ENCODE measurements at places on chromosomes 3 and 15.

GRCh38 chr3:137471130-137471529 is 293.0 kb upstream of the SOX14 start:
- no peak overlapping the region for H3K4me3 ChIP-seq
- no peaks in the 10 kb centered on the region for H3K27me3 ChIP-seq
- H3K36me3 ChIP-seq: no peaks in the 10 kb centered on the region
- no peaks in the 10 kb centered on the region for H3K4me1 ChIP-seq
- H3K27ac ChIP-seq: no peak overlapping the region

DNA sequence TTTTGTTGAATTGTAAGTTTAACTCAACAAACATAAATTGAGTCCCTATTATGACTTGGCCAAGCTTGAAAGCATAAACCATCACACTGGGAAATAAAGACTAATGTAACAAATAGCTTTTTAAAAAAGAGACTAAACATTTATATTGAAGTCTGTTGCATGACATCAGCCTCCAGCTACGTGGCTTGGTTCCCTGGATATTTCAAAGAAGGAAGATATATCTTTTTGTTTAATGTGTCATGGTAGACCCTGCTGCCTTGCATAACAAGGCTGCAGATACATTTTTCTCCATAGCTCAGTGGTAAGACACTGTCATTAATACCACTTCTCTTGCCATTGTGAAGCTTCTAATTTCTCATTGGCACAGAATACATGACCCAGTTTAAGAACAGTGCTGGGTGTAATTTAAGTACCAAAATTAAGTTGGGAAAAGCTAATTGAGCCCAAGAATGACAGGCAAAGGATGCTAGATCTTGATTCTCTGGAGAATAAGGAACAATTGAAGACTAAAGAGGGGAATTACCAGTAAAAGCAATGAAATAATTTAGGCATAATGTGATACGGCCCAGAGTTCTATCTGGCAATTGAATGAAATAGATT is 14.0 kb downstream of the RCN2 start:
- no peak for DNase-seq
- peaks cover 23% of the 10 kb centered on the region for H3K36me3 ChIP-seq
- no peak overlapping the region for H3K27ac ChIP-seq
- H3K4me3 ChIP-seq: no peak overlapping the region
- no peaks in the 10 kb centered on the region for H3K4me1 ChIP-seq
- H3K27me3 ChIP-seq: no peaks in the 10 kb centered on the region

- DNase-seq: peak; percentile 78
- H3K27me3 ChIP-seq: no peaks in the 10 kb centered on the region
These were observed 62.0 kb upstream of the ZBTB38 start for GRCh38 chr3:141306276-141306675.

GRCh38 chr15:92889390-92890107 is 10.6 kb upstream of the CHD2 start:
- no peak overlapping the region for H3K4me3 ChIP-seq
- no peaks in the 10 kb centered on the region for H3K27me3 ChIP-seq
- no peak overlapping the region for H3K27ac ChIP-seq
- no peak for DNase-seq
- H3K4me1 ChIP-seq: peaks cover 23% of the 10 kb centered on the region
- peaks cover 78% of the 10 kb centered on the region for H3K36me3 ChIP-seq

- H3K36me3 ChIP-seq: no peaks in the 10 kb centered on the region
- H3K4me3 ChIP-seq: no peak overlapping the region
- DNase-seq: peak; percentile 99
These were observed 46.2 kb downstream of the TPRA1 start for GRCh38 chr3:127544192-127544802.

DNA sequence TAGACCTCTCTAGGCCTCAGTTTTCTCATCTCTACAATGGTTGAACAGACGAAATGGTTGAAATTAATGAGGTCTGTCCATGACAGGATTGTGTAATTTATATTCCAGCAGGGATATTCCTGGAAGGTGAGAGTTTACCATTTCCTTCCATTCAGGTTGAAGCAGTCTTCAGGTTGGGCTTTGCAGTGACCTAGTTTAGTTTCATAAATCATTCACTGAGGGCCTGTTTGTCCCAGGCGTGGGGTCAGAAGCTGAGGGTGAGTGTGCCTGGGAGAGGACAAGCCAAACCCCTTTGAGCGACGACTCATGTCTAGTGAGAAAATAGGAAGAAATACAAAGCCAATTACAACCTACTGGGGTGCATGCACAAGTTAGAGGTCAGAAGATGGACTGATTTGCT is 57.2 kb upstream of the CACNA2D3 start:
- H3K27ac ChIP-seq: no peak overlapping the region
- no peaks in the 10 kb centered on the region for H3K27me3 ChIP-seq
- no peak overlapping the region for H3K4me3 ChIP-seq

- H3K27ac ChIP-seq: no peak overlapping the region
- no peak overlapping the region for H3K4me3 ChIP-seq
- DNase-seq: no peak
- no peaks in the 10 kb centered on the region for H3K36me3 ChIP-seq
- H3K27me3 ChIP-seq: no peaks in the 10 kb centered on the region
These were observed 195.6 kb upstream of the AZI2 start for GRCh38 chr3:28544236-28544635.

DNA sequence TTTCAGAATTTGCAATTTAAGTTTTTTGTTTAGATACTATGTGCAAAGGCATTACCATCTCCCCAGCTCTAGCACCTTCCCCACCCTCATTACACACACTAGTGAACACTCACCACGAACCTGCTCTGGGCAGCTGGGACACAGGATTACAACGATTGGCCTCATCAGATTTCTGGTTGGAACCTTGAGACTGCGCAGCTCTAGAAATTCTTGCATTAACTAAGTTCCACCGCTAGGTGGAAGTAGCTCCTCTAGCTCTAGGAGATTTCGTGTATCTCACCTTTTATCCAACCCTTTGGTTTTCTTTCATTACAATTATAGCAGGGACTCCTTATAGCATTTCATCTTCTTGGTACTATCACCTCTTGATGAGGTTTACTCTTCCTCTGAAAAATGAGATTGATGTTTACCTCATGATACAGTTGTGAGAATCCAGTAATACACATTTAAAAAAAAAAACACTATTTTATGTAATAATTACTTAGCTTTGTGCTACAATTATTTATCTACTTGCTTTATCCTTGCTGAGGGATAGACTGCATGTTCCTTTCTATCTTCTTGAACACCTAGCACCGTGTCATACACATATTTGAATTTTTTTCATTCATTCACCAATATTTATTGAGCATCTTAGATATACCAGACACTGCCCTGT is 28.7 kb upstream of the PLOD2 start:
- DNase-seq: peak; percentile 74
- H3K27ac ChIP-seq: no peak overlapping the region
- no peaks in the 10 kb centered on the region for H3K27me3 ChIP-seq
- H3K4me1 ChIP-seq: peaks cover 2% of the 10 kb centered on the region
- no peaks in the 10 kb centered on the region for H3K36me3 ChIP-seq
- no peak overlapping the region for H3K4me3 ChIP-seq

DNA sequence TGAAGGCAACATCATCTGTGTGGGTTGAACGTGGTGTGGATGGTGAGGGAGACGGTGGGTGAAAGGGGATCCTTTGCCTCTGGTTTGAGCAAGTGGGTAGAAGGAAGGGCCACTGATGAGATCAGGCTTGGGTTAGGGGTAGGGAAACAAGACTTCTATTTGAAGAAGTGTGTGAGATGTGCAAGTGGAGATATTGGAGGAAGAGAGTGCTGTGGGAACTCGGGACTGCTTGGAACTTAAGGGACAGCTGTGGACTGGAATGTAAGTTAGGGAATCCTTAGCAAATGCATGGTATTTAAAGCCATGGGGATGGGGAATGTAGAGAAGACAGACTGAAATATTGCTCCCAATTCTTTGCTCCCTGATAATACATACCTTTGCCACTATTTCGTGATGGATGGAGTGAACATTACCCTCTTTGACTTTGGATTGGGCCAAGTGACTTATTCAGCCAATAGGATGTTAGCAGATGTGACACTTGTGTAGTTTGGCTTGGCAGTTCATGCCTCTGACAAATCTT is 30.2 kb upstream of the AMOTL2 start:
- no peaks in the 10 kb centered on the region for H3K36me3 ChIP-seq
- H3K27me3 ChIP-seq: no peaks in the 10 kb centered on the region
- H3K4me1 ChIP-seq: peaks cover 11% of the 10 kb centered on the region
- H3K4me3 ChIP-seq: no peak overlapping the region

GRCh38 chr3:100269001-100269400 is 8.2 kb downstream of the TBC1D23 start:
- peak overlapping the region; percentile 16 for H3K4me3 ChIP-seq
- no peaks in the 10 kb centered on the region for H3K27me3 ChIP-seq
- H3K4me1 ChIP-seq: peaks cover 60% of the 10 kb centered on the region
- peak overlapping the region; percentile 71 for H3K27ac ChIP-seq
- no peaks in the 10 kb centered on the region for H3K36me3 ChIP-seq
- no peak for DNase-seq

- H3K4me1 ChIP-seq: no peaks in the 10 kb centered on the region
- H3K27me3 ChIP-seq: no peaks in the 10 kb centered on the region
- H3K27ac ChIP-seq: no peak overlapping the region
- H3K4me3 ChIP-seq: no peak overlapping the region
- no peak for DNase-seq
These were observed 269.3 kb downstream of the ARPP21 start for GRCh38 chr3:35908366-35909232.

DNA sequence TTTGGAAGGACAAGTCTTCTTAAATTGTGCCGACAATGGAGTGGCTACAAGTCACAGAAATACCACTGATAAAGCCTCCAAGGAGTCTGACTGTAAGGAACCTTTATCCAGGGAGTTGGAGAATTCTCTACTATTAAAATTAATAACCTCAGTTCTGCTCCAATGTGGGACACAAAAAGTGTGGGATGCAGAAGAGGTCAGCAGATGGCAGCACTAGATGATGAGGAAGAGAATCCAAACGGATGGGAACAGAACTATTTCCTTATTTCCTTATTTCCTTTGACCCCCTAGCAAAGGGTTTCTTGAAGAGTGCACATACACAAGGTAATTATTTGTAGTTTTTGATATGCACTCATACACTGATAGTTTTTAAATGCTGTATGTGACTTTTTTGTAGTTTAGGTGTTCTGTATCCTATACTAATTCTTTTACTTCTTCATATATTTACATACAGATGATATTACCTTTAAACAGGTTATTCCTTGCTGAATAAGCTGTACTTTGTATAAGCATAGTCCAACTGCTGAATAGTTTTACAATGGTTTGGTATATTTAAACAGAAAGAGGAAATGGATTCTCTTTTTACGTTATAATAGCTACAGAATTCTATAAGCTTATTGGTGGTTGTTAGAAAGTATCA is 25.6 kb upstream of the NLGN1 start:
- H3K4me3 ChIP-seq: no peak overlapping the region
- H3K27ac ChIP-seq: no peak overlapping the region
- no peaks in the 10 kb centered on the region for H3K36me3 ChIP-seq
- DNase-seq: no peak

- H3K4me3 ChIP-seq: no peak overlapping the region
- peak; percentile 62 for DNase-seq
- no peaks in the 10 kb centered on the region for H3K4me1 ChIP-seq
- H3K27me3 ChIP-seq: no peaks in the 10 kb centered on the region
These were observed 488.7 kb downstream of the AGBL1 start for GRCh38 chr15:86568378-86568777.

- no peaks in the 10 kb centered on the region for H3K27me3 ChIP-seq
- peaks cover 13% of the 10 kb centered on the region for H3K4me1 ChIP-seq
- H3K4me3 ChIP-seq: no peak overlapping the region
- H3K27ac ChIP-seq: no peak overlapping the region
- DNase-seq: no peak
These were observed 326.6 kb upstream of the TPM1 start for GRCh38 chr15:62715946-62716345.

GRCh38 chr3:169666076-169666375 is 2.5 kb upstream of the MECOM start:
- H3K4me1 ChIP-seq: peaks cover 19% of the 10 kb centered on the region
- no peak overlapping the region for H3K4me3 ChIP-seq
- no peak for DNase-seq
- no peak overlapping the region for H3K27ac ChIP-seq
- no peaks in the 10 kb centered on the region for H3K36me3 ChIP-seq

DNA sequence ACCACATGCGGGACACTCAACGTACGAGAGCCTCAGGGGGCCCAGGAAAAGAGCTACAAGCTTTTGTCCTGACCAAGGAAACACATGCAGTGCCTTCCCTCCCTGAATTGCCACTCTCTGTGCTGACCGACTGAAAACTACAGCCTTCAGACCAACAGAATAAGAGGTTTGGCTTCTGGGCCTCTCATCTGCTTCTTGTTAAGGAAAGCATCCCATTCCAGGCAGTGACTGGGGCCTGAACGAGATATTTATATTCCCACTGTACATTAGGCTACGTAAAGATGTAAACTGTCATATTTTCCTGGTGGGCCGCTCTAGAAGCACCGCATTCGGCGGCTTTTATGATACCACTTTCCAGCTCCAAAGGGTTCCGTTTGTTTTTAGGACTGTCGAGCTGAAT is 208.9 kb upstream of the TPM1 start:
- H3K27ac ChIP-seq: no peak overlapping the region
- H3K4me1 ChIP-seq: no peaks in the 10 kb centered on the region
- H3K4me3 ChIP-seq: no peak overlapping the region
- no peaks in the 10 kb centered on the region for H3K27me3 ChIP-seq
- peaks cover 14% of the 10 kb centered on the region for H3K36me3 ChIP-seq

GRCh38 chr3:16426665-16427064 is 86.8 kb downstream of the RFTN1 start:
- no peak for DNase-seq
- no peaks in the 10 kb centered on the region for H3K27me3 ChIP-seq
- peaks cover 6% of the 10 kb centered on the region for H3K36me3 ChIP-seq
- H3K4me3 ChIP-seq: no peak overlapping the region

DNA sequence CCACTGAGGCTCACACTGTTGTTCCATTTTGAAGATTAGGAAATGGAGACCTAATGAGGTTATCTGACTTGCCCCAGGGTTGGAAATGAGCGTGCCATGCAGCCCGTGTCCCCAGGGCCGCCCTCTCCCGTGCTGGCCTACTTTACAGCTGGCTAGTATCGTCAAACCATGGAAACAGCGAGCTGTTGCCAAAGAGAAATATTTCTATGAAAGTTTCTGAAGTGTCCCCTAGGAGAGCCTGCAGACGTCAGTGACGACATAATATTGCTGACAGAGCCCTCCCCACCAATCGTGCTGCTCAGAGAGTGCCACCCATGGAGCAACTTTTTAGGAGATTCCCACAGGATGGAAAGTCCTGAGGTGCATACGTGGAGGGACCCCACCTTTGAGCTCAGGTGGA is 11.2 kb upstream of the FAM174B start:
- no peaks in the 10 kb centered on the region for H3K36me3 ChIP-seq
- DNase-seq: no peak
- no peak overlapping the region for H3K27ac ChIP-seq
- H3K27me3 ChIP-seq: no peaks in the 10 kb centered on the region
- H3K4me1 ChIP-seq: no peaks in the 10 kb centered on the region
- H3K4me3 ChIP-seq: no peak overlapping the region

Data from osteoblast (primary cell).